Neural crest cell (in vitro differentiated cells): ENCODE measurements at places on chromosomes 4 and X. TPM values are rescaled to one million over a fixed set of nuclear protein-coding genes. Genes with fewer than 3 reads are reported as not detected.

GRCh38 chr4:38046727-38047489, 86.7 kb downstream of the PTTG2 start:
- H3K4me1 ChIP-seq = peaks cover 9% of the 10 kb centered on the region
- DNase-seq = no peak
- peaks cover 7% of the 10 kb centered on the region for H3K36me3 ChIP-seq
- H3K27ac ChIP-seq = peak overlapping the region; percentile 44
- no peak overlapping the region for H3K4me3 ChIP-seq
- H3K27me3 ChIP-seq = no peaks in the 10 kb centered on the region

DNA sequence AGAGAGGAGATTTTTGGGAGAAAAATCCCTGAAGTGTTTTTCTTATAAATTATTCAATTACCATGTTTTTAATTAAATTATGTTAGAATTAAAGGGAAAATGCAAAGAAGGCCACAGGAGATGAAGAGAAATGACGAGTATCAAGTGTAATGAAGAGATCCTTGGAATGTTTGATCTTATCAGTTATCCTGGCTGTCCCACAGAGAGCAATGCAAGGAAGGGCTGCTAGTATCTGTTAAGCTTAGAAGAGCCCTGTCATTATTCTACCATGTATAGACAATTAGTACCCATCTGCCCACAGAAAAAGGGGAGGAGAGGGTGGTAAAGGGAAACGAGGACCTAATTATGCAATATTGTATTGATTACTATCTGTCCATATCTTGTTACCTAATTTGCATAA, 257.1 kb downstream of the BANK1 start:
- H3K27me3 ChIP-seq = no peaks in the 10 kb centered on the region
- no peaks in the 10 kb centered on the region for H3K4me1 ChIP-seq
- DNase-seq = no peak
- no peak overlapping the region for H3K27ac ChIP-seq
- no peak overlapping the region for H3K4me3 ChIP-seq
- no peaks in the 10 kb centered on the region for H3K36me3 ChIP-seq

DNA sequence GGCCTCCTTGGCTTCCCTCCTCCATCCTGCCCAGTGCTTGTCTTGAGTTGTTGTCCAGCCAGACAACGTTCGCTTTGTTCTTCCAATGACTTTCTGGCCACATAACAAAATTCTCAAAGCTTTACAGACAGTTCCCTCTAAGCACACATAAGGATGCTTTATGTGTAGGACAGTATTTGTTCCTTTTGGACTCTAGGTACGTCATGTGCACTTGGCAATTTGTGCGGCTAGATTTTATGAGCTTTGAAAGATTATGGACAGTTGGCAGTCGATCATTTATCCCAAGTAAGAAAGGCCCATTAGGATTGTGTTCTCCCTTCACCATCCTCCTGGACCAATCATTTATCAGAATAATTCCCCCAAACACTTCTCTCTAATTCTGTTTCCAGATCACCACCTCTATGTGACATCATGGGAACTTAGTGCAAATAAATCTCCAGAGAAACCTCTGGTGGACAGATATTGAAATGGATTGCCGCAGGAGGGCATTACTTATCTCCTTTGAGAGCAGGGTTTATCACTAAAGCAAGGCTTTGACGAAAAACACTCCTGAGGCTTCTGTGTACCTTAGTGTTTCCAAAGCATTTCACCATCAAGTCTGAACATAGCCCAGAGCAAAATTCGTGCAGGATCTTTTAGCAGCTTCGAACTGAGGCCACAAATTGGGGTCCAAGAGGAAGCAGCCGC, 77.4 kb upstream of the BMPR1B start:
- H3K27me3 ChIP-seq = no peaks in the 10 kb centered on the region
- H3K4me3 ChIP-seq = no peak overlapping the region
- no peak overlapping the region for H3K27ac ChIP-seq
- no peak for DNase-seq
- no peaks in the 10 kb centered on the region for H3K36me3 ChIP-seq

DNA sequence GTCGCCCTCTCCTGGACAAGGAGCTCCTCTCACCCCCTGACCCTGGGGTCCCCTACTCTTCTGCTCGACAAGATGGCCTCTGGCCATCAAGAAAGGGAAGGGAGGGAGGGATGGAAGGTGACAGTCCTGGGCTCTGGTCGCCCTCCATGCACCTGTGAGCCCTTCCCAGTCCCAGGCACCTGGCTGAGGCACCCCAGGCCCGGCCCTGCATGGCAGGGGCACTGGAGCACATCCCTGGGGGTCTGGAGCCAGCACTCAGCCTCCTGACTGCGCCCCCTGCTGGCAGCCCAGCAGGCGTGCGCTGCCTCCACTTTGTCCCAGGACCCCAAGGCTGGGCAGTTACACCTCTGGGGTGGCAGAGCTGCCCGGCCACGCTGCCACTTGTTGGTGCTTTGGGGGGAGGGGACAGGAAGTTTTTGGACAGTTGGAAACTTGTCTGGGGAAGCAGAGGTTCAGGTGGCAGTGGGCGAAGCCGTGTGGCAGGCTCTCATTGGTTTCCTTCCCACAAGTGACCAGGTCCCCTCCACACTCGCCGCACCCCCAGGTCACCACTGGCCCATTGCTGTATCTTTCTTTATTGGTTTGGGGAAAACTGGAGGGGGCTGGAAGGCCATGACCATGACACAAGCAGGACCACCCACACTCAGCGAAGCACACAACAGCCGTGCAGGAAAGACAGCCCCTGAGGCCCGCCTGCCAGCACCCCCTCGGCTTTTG, 4.3 kb downstream of the PNCK start:
- peaks cover 4% of the 10 kb centered on the region for H3K36me3 ChIP-seq
- no peak for DNase-seq
- peaks cover 11% of the 10 kb centered on the region for H3K4me1 ChIP-seq
- no peak overlapping the region for H3K27ac ChIP-seq
- peaks cover 52% of the 10 kb centered on the region for H3K27me3 ChIP-seq
- no peak overlapping the region for H3K4me3 ChIP-seq

XK gene
- 0.12 and 0.20 TPM in 2 replicates for total RNA-seq

- H3K4me1 ChIP-seq = peaks cover 8% of the 10 kb centered on the region
- H3K36me3 ChIP-seq = peaks cover 2% of the 10 kb centered on the region
- H3K27me3 ChIP-seq = peaks cover under 1% of the 10 kb centered on the region
- H3K27ac ChIP-seq = no peak overlapping the region
- DNase-seq = no peak
Observed at GRCh38 chr4:121706595-121707021, 9.8 kb upstream of the ANXA5 start.

- no peak for DNase-seq
- H3K27me3 ChIP-seq = no peaks in the 10 kb centered on the region
- peaks cover 4% of the 10 kb centered on the region for H3K4me1 ChIP-seq
- H3K27ac ChIP-seq = no peak overlapping the region
- no peaks in the 10 kb centered on the region for H3K36me3 ChIP-seq
- no peak overlapping the region for H3K4me3 ChIP-seq
Observed at GRCh38 chr4:144090744-144091143, 49.8 kb downstream of the GYPA start.

GRCh38 chr4:126604268-126604867, 1028.4 kb upstream of the INTU start:
- peak; percentile 23 for DNase-seq
- no peaks in the 10 kb centered on the region for H3K36me3 ChIP-seq
- peaks cover 5% of the 10 kb centered on the region for H3K4me1 ChIP-seq
- H3K4me3 ChIP-seq = no peak overlapping the region

- no peaks in the 10 kb centered on the region for H3K27me3 ChIP-seq
- H3K36me3 ChIP-seq = no peaks in the 10 kb centered on the region
- DNase-seq = no peak
- H3K27ac ChIP-seq = no peak overlapping the region
Observed at GRCh38 chr4:175459571-175459970, 352.5 kb downstream of the GPM6A start.

GRCh38 chrX:80876877-80877276, 67.2 kb upstream of the BRWD3 start:
- no peak for DNase-seq
- no peaks in the 10 kb centered on the region for H3K4me1 ChIP-seq
- no peaks in the 10 kb centered on the region for H3K36me3 ChIP-seq

DNA sequence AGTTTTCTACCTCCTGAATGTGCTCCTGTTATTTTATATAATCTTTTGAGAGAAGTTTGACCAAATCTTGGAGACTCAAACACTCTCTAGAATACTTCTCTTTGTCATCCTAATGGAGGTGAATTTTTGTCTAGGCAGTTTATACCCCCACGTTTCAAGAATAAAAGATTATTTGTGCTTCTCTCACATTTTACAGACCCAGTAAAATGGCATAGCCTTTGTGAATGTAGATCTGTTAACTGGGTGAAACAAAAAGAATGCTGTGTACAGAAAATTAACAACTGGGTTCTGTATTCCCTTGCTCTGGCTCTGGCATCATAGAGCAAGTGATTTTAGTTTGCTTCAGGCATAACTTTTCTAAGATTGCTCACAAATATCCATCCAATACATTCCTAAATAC, 26.1 kb downstream of the GASK1B start:
- peak overlapping the region; percentile 91 for H3K27ac ChIP-seq
- H3K4me3 ChIP-seq = no peak overlapping the region
- H3K36me3 ChIP-seq = peaks cover 10% of the 10 kb centered on the region
- DNase-seq = no peak
- H3K4me1 ChIP-seq = peaks cover 4% of the 10 kb centered on the region
- H3K27me3 ChIP-seq = no peaks in the 10 kb centered on the region

DIPK2B gene
- total RNA-seq = not detected in 2 replicates

GRCh38 chrX:108396986-108397385, 41.2 kb downstream of the COL4A6 start:
- H3K27me3 ChIP-seq = no peaks in the 10 kb centered on the region
- no peak for DNase-seq
- H3K27ac ChIP-seq = no peak overlapping the region
- no peak overlapping the region for H3K4me3 ChIP-seq

ZNF711 gene
- total RNA-seq = 23.1 and 24.0 TPM in 2 replicates

DNA sequence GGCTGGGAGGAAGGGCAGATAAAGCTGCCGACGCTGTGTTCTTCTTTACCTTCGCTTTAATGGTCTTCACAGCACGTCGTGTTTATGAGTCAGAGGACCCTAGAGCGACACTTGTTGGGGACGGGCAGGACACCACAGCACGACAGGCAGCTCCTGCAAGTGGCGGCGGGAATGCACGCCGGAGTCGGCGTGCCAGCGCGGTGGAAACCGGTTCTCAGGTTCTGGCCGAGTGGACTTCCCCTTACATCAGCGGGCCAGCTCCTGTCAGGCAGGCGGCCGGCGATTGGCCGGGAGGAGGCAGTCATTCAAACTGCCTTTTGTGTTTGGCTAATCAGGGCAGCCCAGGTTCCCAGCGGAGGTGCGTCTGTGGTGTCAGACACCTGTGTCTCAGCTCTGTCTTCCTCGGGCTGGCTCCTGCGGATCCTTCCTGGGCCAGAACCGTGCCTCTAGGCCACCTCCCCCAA, 150.9 kb downstream of the SHROOM3 start:
- peak overlapping the region; percentile 82 for H3K4me3 ChIP-seq
- no peaks in the 10 kb centered on the region for H3K27me3 ChIP-seq

DNA sequence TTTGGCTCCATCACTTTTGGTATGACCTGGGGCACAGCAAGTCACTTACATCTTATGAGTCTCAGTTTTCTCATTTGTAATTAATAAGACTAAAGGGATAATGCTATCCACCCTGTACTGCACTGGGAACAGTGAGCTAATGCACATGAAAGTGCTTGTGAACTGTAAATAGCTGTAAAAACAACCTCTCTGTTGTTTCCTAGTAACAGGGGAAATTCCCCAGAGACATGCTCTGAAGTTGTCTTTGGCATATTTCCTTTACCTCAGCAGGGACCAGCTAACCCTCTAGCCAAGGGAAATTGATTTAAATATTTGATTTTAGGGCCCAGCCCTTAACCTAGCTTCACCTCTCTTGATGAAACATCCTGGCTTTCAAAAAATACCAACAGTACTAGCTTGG, 6.1 kb upstream of the CYSLTR1 start:
- H3K4me3 ChIP-seq = no peak overlapping the region
- no peaks in the 10 kb centered on the region for H3K4me1 ChIP-seq
- H3K36me3 ChIP-seq = no peaks in the 10 kb centered on the region
- no peak for DNase-seq
- H3K27me3 ChIP-seq = no peaks in the 10 kb centered on the region
- H3K27ac ChIP-seq = no peak overlapping the region

NSD2 gene
- total RNA-seq = 269 and 274 TPM in 2 replicates

- H3K27me3 ChIP-seq = no peaks in the 10 kb centered on the region
- no peak for DNase-seq
- no peak overlapping the region for H3K27ac ChIP-seq
Observed at GRCh38 chr4:24824720-24825119, 29.3 kb downstream of the SOD3 start.

RIBC1 gene
- total RNA-seq = 1.3 and 1.5 TPM in 2 replicates

- no peak for DNase-seq
- no peak overlapping the region for H3K4me3 ChIP-seq
- no peak overlapping the region for H3K27ac ChIP-seq
- no peaks in the 10 kb centered on the region for H3K27me3 ChIP-seq
- peaks cover 15% of the 10 kb centered on the region for H3K4me1 ChIP-seq
- no peaks in the 10 kb centered on the region for H3K36me3 ChIP-seq
Observed at GRCh38 chrX:50818986-50819385, 5.0 kb upstream of the SHROOM4 start.

DNA sequence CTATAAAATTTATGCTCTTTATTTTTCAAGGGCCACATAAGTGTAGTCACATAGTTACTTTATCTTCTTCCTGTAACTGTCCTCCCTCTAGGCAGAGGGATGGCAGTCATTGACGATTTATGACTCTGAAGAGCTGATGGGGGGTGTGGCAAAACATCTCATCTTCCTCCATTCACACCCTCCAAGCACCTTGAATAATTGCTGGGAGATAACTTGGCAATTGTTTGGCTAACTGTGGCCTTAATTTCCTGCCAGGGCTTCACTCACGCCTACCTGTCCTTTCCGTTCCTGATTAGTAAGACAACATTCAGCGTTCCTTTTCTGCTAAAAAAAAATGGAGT, 329.2 kb downstream of the ARHGAP10 start:
- H3K4me1 ChIP-seq = peaks cover 7% of the 10 kb centered on the region
- no peaks in the 10 kb centered on the region for H3K36me3 ChIP-seq
- DNase-seq = no peak
- no peaks in the 10 kb centered on the region for H3K27me3 ChIP-seq
- no peak overlapping the region for H3K4me3 ChIP-seq
- H3K27ac ChIP-seq = no peak overlapping the region

- no peak for DNase-seq
- peaks cover 11% of the 10 kb centered on the region for H3K4me1 ChIP-seq
- no peak overlapping the region for H3K27ac ChIP-seq
- H3K36me3 ChIP-seq = no peaks in the 10 kb centered on the region
- H3K27me3 ChIP-seq = peaks cover 24% of the 10 kb centered on the region
- H3K4me3 ChIP-seq = no peak overlapping the region
Observed at GRCh38 chr4:3788366-3788660, 22.1 kb downstream of the ADRA2C start.

DNA sequence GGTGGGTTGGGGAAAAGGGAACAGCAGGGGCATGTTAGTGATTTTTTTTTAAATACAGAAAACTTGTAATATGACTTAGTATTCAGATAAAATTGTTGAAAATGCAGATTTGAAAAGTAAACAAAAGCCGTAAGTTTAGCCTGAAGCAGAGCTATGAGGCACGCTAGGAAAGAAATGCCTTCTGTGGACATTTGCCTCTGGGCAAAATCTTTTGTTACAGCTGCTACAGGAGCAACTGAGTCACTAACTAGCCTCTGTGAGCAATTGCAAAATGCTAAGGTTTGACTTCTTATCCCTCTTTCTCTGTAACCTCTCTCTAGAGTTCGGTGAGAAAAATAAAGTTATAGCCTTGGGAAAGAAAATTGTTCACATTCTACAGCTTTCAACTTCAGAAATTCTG, 350.0 kb downstream of the SLC7A11 start:
- no peaks in the 10 kb centered on the region for H3K27me3 ChIP-seq
- DNase-seq = no peak
- no peaks in the 10 kb centered on the region for H3K4me1 ChIP-seq
- no peak overlapping the region for H3K4me3 ChIP-seq
- H3K27ac ChIP-seq = no peak overlapping the region

KCNIP4 gene
- 0.33 and 0.57 TPM in 2 replicates for total RNA-seq
